SK-MEL-5 (cell line): ENCODE measurements at places on chromosomes 3 and 15. TPM values are rescaled to one million over a fixed set of nuclear protein-coding genes. Genes with fewer than 3 reads are reported as not detected.

DNA sequence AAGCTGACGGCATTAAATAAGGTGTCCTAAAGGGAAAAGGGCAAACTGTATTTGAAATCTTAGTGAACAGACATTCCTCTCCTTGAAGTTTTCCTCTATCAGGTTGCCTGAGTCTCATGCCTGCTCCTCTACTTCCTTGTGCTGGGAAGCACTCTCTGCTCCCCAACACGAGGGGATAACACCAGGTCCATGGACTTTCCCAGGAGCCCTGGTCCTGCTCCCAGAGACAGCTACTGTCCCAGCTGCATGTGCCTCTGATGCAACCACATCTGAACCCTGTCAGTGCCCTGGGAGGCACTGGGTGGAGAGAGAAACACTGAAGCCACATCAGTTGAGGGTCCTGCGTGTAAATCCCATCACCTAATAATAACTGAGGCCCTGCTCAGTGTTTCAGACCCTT lies 7.4 kb downstream of the TLR9 start:
- DNase-seq, result no peak

Gene GPR171
- total RNA-seq, result not detected in 2 replicates

DNA sequence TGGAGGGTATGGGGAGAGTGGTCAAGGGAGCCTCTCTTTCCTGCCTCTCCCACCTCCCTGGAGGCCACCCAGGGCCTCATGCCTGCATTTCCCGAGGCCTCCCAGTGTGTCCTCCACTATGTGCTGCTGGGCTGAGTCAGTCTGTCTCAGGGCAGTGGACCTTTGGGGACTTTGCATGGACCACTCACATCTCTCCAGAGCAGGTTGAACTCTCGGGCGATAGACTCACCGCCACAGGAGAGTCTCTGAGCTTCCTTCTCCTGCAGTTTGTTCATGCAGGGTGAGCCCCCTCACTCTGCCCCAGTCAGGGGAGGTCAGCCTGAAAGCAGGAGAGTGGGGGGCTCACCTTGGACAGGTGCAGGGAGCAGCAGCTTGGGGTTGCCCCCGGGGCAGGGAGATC lies 60.5 kb upstream of the SEC22A start:
- DNase-seq, result no peak

DNA sequence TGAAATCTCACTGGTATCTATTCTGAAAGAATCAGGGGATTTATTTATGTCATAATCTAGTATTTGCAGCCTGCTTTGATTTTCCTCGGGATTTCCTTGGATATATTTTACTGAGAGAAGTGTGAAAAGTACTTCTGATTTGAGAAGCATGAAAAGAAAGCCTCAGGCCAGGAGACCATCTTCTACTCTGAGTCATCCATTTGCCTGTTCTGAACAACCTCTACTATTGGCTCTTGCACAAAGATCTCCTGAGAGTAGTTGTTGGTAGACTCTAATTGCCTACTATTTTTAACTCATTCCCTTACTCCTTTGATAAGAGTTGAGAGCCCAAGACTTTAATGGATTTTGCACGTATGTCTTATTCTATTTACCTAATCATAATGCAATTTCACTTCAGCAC lies 318.9 kb downstream of the BCHE start:
- peak; percentile 5 for DNase-seq

- no peak for DNase-seq
Measured at GRCh38 chr15:94056314-94056713, 175.0 kb upstream of the MCTP2 start.

DNA sequence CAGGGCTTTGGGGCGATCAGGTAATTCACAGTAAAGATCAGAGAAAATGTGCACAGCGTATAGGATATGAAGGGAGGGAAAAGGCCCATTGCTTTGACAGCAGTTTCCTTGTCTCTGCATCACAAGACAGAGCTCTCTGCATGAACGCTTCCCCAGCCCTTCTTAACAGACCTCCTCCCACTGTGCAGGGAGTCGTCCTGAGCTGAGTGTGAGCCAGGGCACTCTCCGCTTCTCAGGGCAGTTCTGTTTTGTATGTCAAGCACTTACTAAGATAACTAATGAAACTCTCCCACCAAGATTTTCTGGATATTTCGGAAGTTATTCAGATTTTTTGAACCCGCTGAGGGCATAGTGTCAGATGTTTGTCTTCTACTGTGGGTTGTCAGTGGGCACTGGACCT lies 105.8 kb upstream of the C15orf61 start:
- DNase-seq, result no peak

DNA sequence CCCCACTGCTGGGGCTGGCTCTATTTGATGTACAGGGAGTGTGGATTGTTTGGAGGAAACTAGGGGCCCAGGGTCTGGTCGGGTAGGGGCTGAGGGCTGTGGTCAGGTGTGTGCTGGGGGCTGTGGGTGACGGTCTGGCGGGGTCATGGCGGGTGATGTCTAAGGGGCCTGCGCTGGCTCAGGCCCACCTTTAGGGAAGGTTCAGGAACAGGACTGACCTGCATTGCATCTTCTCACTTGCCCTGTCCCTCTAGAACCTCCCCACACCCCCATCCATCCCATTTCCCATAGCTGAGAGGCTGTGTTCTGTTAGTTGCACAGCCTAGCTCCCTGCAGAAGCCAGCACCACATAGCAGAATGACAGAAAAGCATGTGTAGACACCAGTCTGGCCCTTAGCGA lies 39.1 kb downstream of the SCN5A start:
- no peak for DNase-seq

Gene HDAC11
- 12.5 and 13.5 TPM in 2 replicates for total RNA-seq

DNA sequence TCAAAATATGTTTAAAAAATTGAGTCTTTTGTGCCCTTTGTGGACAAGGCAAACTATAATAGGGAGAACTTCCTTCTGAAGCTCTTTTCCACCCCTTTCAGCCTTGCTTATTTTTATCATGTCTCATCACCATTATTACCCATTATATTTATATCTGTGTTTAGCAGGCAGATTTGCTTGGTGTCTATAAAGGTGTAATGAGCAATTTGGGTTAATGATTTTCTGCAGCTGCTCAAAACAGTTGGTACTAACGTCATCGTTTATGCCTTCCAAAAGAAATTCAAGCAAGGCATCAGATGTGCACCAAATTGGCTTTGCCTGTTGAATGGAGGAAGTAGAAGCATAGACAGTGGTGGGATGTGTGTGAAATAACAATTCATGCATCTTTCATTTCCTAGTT lies 483.7 kb upstream of the SGO1 start:
- no peak for DNase-seq

- no peak for DNase-seq
Measured at GRCh38 chr3:125186261-125186787, 26.2 kb downstream of the SLC12A8 start.

- no peak for DNase-seq
Measured at GRCh38 chr3:15451216-15452113, 24.1 kb downstream of the EAF1 start.

- no peak for DNase-seq
Measured at GRCh38 chr3:51381333-51381705, 3.8 kb upstream of the MANF start.

Gene ISLR2
- total RNA-seq, result not detected in 2 replicates

DNA sequence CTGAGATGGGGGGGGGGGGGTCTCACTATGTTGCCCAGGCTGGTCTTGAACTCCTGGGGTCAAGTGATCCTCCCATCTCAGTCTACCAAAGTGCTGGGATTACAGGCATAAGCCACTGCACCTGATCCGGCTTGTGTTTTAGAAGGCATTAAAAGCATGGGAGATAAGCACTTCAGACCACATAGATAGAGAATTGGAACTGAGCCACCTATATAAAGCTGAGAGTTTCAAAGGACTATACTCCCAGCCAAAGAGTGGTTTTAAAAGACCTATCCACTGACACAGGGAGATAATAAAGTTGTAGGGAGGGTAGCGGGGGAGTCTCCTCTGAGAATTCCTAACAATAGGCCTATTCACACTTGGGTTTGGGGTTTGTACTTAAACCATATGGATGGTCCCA lies 34.8 kb downstream of the DENND4A start:
- no peak for DNase-seq

Gene DAZL
- not detected in 2 replicates for total RNA-seq

DNA sequence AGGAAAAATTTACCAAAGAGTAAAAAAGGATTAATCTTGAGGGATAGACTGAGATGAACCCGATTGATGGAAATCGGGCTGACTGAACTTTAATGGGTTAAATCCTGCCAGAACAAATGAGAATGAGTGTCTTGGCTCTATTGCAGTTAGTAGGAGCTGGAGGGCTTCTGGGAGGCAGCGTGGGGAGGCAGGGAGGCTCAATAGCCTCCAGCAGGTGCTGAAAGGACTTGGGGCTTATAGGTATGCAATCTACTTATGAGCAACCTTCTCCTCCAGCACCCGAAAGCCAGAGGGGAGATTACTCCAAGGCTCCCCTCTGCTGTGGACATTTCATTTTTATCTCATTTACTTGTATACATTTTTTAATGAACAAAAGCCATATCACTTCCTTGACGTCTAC lies 1.0 kb upstream of the CRYBG3 start:
- DNase-seq, result no peak

Gene CLDN18
- total RNA-seq, result not detected in 2 replicates

Gene HYKK
- 4.8 and 6.6 TPM in 2 replicates for total RNA-seq

- peak; percentile 57 for DNase-seq
Measured at GRCh38 chr3:52014613-52015012, 18.9 kb upstream of the RPL29 start.

- no peak for DNase-seq
Measured at GRCh38 chr3:46409739-46410489, 2.9 kb downstream of the CCRL2 start.

Gene C3orf22
- total RNA-seq, result not detected in 2 replicates

GRCh38 chr3:128709038-128709437 lies 16.9 kb upstream of the RAB7A start:
- no peak for DNase-seq

- no peak for DNase-seq
Measured at GRCh38 chr3:7812490-7812889, 689.1 kb upstream of the LMCD1 start.

Gene TTBK2
- total RNA-seq, result 5.6 and 6.5 TPM in 2 replicates

Gene MLH1
- total RNA-seq, result 55.8 and 71.9 TPM in 2 replicates

DNA sequence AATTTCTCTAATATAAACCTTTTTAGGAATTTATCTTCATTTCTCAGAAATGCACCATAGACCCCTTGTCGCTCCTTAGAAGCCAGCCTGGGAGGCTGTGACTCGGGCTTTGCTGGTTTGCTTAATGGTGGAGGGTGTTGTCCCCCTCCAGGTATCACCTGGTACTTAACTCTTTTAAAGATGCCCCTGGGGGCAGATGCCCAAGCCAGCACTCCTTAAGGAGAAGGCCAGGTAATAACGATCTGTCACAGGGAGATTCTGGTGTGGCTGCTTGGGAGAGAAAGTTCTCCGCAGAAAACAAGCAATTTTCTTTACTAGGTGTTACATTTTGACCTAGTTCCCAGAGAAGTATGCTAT lies 22.3 kb downstream of the EHD4 start:
- no peak for DNase-seq

- DNase-seq, result no peak
Measured at GRCh38 chr3:194756791-194757325, 71.2 kb downstream of the FAM43A start.

GRCh38 chr3:193148688-193149473 lies 92.1 kb upstream of the PLAAT1 start:
- peak; percentile 0 for DNase-seq

Gene RYR3
- 0.08 and 0.16 TPM in 2 replicates for total RNA-seq

- no peak for DNase-seq
Measured at GRCh38 chr15:89352476-89352875, 17.9 kb upstream of the POLG start.

GRCh38 chr3:141789281-141789680 lies 26.1 kb downstream of the GRK7 start:
- DNase-seq, result no peak

Gene ST3GAL6
- total RNA-seq, result 254 and 271 TPM in 2 replicates

DNA sequence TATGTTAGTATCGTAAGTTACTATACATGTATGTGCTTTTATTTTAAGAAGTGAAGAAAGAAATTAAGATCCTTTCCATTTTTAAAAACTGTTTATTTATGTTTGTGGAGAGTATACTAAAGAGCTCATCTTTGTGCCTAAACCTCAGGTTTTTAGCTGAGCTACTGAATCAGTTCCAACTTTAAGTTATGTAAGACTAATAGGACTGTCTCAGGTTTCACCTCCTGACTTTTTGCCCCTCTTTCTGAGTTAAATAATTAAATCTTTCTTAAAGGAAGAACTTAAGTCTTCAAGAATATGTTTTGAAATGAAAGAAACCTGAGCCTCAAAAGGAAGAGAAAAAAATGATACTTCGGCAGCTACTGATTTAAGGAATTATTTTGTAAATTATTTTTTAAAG lies 2.6 kb downstream of the SLMAP start:
- DNase-seq, result no peak

GRCh38 chr3:51908026-51908425 lies 4.9 kb upstream of the IQCF1 start:
- DNase-seq, result no peak

Gene PLSCR5
- not detected in 2 replicates for total RNA-seq

Gene RASGRF1
- 0.37 and 0.45 TPM in 2 replicates for total RNA-seq

- DNase-seq, result no peak
Measured at GRCh38 chr3:128271536-128272332, 118.5 kb downstream of the EEFSEC start.
